ENCODE measurements at places on chromosomes 13 and 19. TPM values are rescaled to one million over a fixed set of nuclear protein-coding genes. Genes with fewer than 3 reads are reported as not detected.

GRCh38 chr19:49382639-49383038 lies 5.4 kb upstream of the KASH5 start:
- no peak for DNase-seq

- no peak for DNase-seq
Observed at GRCh38 chr19:48551437-48552302, at the start of gene SULT2B1. TSS of gene SULT2B1 (plus strand) at chr19:48552172. CDS start at chr19:48552253, 81 bp downstream.

GRCh38 chr13:108289819-108290218 lies 20.3 kb downstream of the TNFSF13B start:
- DNase-seq, result no peak

- no peak for DNase-seq
Observed at GRCh38 chr13:26019251-26019650, 32.6 kb downstream of the SHISA2 start.

- DNase-seq, result peak; percentile 79
Observed at GRCh38 chr19:42252365-42253244, 2.3 kb downstream of the ERF start.

DNA sequence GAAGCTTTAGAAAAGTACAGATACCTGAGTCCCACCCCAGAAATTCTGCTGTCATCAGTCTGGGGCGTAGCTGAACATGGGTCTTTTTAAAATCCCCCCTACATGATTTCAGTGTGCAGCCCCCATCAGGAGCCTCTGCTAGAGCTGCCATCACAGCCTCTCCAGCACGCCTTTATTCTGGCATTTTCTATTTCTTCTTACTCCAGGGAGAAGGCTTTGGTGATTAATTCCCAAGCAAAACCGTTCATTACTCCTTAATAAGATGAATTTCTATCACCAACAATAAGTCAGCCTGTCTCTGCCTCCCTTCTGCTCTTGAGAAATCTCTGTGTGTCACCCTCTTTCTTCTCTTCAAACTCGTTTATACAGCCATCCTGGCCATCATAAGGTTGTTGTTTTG lies 160.3 kb downstream of the KATNAL1 start:
- DNase-seq, result no peak

DNA sequence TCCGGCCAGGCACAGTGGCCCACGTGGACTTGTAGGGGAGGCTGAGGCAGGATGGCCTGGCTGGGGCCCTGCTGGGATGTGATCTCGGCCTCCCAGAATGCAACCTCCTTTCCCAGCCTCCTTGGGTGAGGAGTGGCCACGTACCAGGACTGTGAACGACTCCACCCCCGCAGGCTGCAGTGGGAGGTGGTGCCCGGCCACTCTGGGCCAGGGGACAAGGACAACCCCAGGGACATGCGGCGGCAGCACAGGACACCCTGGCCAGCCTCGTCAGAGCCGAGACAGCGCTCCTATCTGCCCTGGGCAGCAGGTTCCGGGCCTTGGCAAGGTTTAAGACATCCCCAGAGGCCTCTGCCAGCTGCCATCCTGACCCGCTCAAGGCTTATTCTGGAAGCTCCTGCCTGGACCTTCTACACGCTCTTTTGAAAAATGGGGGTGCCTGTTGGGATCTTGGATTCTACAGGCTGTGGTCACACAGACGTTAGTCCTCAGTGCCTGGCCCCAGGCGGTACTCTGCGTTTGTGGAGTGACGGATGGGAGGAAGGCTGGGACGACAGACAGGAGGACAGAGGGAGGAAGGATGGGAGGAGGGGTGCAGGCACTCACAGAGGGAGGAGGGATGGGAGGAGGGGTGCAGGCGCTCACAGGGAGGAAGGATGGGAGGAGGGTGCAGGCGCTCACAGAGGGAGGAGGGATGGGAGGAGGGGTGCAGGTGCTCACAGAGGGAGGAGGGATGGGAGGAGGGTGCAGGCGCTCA lies 19.9 kb upstream of the CACTIN start:
- DNase-seq, result no peak

DNA sequence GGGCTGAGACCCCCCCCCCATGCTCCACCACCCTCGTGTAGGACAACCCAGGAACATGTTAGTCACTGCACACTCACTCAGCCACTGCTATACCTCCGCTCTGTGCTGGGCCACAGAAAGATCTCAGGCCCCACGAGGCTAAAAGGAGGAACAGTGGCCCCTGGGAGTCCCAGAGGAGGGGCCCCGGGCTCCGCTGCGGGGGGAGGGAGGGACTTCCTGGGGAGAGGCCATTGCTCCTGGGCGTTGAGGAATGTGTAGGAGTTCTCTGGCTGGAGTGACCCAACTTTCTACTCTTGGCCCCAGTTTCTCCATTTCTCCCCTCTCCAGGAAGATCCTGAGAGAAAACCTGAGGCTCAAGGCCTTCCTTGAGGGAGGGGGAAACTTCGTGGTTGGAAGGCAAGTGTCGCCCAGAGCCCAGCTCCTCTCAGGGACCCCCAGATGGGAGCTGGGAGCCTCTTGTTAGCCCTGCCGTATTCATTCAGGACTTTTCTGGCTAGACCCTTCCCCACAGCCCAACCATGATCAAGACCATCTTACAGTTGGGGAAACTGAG lies 13.6 kb downstream of the ONECUT3 start:
- no peak for DNase-seq

GRCh38 chr19:44718441-44719261 lies 19.7 kb downstream of the CEACAM16 start:
- DNase-seq, result peak; percentile 86

DNA sequence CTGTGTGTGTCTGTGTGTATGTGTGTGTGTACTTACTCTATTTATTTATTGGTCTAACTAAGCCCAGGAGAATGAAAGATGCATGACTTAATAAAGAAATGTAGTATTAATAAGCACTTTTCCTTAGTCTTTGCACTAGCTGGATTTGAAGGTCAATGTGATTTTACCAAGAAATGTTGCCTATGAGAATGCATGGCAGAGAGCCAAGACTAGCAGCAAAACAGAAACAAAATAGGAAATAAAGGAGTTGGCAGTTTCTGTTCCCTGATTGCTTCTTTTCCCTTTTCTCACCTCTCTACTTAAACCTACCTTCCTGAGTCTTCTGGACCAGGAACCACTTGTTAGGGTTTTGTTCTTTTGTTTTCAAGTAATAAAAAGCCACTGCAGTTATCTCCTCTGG lies 286.1 kb downstream of the KCTD12 start:
- peak; percentile 67 for DNase-seq

DNA sequence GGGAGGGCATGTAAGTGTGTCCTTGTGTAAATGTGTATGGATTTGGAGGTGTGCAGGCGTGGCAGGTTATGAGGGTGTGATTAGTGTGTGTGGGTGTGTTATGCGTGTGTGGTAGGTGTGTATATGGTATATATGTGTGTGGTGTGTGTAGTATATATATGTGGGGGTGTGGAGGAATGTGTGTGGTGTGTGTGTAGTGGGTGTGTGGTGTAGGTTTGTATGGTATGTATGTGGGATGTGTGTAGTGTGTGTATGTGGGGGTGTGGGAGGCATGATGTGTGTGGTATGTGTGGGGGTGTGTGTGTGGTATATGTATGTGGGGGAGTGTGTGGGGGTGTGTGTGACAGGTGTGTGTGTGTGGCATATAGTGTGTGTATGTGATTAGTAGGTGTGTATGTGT lies 104.2 kb downstream of the SLC7A1 start:
- no peak for DNase-seq

- DNase-seq, result no peak
Observed at GRCh38 chr19:8491574-8491973, 10.9 kb downstream of the PRAM1 start.

GRCh38 chr13:34011552-34012085 lies 193.7 kb downstream of the RFC3 start:
- peak; percentile 17 for DNase-seq

- DNase-seq, result no peak
Observed at GRCh38 chr13:33787051-33787591, 30.8 kb upstream of the RFC3 start.

DNA sequence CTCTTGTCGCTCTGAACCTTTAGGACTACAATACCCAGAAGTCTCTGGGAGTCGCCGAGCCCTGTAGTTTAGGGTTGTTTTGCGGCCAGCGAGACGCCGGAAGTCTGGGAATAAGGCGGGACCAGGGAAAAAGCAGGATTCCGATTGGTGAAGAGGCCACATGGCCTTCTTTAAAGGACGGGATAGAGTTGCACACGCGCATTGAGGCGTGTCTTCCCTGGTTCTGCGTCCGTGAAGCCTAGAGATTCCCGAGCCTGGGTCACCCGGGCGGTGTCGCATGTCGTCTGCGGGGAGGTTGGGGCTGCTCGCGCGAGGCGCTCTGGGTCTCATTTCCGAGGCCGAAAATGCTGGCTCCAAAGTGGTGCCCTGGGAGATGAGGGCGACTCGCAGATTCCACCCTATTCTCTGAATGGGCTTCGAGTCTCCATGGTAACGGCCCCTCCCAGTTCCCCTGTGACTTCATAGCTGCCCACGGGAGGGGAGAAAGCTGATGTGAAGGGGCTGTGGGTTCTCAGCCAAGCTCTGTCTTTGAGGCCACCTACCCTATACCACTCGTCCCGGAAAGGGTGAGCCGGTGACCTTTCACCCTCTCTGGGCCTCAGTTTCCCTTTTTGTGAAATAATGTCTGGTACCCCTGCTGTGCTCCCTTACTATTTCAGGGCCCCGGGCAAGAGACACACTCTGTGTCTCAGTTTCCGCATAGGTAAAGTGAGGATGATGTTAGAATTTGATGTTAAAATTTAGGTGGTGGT lies 614 bp upstream of the ZSCAN5A start:
- peak; percentile 97 for DNase-seq

GRCh38 chr13:75908141-75908540 lies 272.0 kb downstream of the LMO7 start:
- peak; percentile 43 for DNase-seq

GRCh38 chr13:95754069-95754468 lies 77.1 kb downstream of the DNAJC3 start:
- DNase-seq, result no peak

DNA sequence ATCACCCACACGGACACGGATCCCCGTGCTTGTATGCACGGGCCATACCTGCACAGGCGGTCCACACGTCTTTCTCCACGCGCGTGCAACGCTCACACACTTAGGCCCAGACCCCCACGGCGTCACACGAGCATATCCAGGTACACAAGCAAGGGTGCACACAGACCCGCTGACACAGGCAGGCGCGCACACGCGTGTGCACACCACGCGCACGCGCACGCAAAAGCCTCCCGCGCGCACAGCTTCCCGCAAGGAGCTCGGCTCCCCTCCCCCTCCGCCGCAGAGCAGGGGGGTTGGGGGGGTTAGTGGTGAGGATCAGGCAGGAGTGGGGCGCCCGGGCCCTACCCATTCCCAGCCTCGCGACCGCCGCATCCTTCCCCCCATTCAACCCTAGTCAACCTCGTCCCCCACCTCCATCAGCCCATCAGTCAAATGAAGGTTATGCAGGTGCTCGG lies 407 bp downstream of the RAB3A start:
- DNase-seq, result peak; percentile 37

GRCh38 chr19:32567486-32567885 lies 13.5 kb upstream of the PDCD5 start:
- no peak for DNase-seq

DNA sequence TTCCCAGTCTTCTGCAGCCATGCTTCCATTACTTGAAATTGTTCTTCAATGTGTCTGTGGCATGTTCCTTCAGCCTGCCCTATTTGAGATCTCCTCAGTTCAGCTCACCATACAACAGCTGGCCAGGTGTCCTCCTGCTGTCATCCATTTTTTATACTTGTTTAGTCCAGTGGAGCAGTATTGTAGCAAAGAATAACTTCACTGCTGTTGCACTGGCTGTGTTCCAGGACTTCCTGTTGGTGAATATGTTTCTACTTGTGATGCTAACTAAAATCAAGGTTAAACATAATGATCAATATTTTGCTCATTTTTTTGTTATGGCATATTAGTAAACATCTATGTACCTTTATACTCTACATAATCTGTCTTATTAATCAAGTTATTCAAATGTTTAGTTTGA lies 1394.1 kb downstream of the PCDH9 start:
- no peak for DNase-seq

DNA sequence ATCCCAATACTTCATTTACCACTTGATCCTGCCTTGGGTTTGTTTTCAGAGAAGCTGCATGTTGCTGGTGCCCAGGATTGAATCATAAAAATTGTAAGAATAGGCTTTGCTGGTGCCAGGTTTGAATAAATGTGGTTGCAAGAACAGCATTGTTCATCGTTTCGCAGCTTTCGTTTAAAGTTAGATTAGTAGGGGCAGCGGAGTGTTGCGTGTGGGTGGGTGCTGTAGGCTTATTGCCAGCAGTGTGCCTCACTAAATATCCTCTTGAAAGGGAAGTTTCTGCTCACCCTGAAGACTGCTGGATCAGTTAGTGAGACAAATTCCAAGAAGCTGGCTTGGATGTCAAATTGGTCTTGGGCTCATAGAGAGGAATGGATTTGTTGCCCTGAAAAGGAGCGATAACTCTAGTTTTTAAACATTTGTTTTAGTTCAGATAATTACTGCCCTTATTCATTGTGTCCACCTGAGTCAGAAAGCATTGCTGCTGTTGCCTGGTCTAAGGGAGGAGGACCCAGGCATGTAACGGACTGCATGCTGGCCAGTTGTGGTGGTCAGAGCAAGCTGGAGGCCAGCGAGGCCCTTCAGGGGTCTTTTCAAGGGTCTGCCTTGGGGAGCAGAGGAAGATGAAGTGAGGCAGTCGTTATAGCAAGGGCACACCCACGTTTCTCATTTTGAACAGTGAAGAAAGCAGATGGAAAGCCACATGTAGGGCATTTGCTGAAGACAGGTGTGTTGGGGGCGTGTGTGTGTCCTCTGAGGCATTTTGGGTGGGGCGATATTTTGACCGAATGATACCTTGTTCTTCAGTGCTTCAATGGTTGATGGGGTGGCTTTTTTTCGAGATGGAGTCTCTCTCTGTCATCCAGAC lies 8.5 kb downstream of the ILF3 start:
- DNase-seq, result no peak

GRCh38 chr19:13926715-13927114 lies 11.5 kb downstream of the PODNL1 start:
- DNase-seq, result no peak

The NXNL1 gene
- total RNA-seq, result not detected

The FFAR1 gene
- total RNA-seq, result 0.49 TPM

The PRR36 gene
- 1.3 TPM for total RNA-seq

The ZNF45 gene
- total RNA-seq, result 9.9 TPM

The DCLK1 gene
- 23.5 TPM for total RNA-seq

The ZNF563 gene
- total RNA-seq, result 4.9 TPM

The ZNF540 gene
- 2.3 TPM for total RNA-seq

The LHB gene
- not detected for total RNA-seq

All from lung (tissue), 17 donors.